Activated T-helper 9 cell treated with anti-CD3 and anti-CD28 coated beads, Interleukin-2, amount 50 U/mL, for 16 hours (primary cell): ENCODE measurements at places on chromosomes 1 and 21.

GRCh38 chr1:29455781-29456180 lies 219.5 kb downstream of the PTPRU start:
- no peak for DNase-seq

- DNase-seq, result no peak
These were observed 2.4 kb downstream of the MCL1 start for GRCh38 chr1:150576794-150577556.

DNA sequence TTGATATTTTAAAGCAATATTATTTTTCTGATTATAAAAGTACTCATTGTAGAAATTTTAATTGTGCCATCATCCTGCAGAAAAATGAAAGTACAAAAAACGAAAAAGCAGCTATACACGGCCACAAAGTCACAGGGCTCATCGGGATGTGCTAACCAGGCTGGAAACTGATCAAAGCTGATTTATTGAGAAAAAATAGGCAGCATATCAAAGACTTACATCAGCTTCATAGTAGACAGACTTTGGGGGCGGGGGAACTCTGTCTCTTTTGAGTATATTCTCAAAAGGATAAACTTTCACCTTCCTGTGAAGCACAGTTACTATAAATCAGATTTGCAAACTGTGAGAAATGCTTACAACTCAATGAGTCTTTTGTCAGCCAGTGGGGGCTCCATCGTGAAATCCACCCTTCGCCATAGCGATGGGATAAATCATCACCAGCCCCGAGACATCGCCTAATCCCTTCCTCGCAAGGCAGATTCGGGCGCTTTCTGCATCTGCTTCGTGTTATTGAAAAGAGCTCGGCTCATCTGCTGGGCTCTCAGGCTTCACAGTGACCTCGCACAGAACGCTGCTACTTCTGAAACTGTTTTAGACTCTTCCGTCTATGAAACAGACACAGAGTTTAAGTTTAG lies 69.2 kb upstream of the ERG start:
- no peak for DNase-seq

GRCh38 chr1:211037095-211037494 lies 96.9 kb downstream of the KCNH1 start:
- no peak for DNase-seq

- DNase-seq, result no peak
These were observed 89.7 kb downstream of the PBX1 start for GRCh38 chr1:164648636-164649035.

DNA sequence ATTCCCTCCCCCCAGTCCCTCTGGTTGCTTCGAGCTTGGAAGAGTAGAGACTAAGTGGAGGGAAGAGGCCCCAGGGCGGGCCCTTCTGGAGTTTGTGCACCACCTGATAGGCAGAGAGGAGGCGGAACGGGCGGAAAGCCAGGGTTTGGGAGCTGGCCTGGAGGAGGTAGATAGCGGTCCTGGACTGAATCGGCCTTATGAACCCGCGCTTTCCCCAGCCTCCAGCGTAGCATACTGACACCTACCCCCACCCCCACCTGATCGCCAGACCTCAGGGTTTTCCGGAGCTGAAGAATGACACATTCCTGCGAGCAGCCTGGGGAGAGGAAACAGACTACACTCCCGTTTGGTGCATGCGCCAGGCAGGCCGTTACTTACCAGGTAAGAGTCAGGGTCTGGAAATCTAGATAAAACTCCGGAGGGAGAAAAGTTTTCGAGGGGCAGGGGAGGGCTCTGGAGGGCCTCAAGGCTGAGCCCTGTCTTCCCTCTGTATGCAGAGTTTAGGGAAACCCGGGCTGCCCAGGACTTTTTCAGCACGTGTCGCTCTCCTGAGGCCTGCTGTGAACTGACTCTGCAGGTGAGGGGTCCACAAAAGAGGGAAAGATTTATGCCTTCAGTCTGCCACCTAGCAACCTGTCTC lies 705 bp downstream of the UROD start:
- DNase-seq, result no peak

GRCh38 chr1:195105281-195105680 lies 1503.0 kb downstream of the KCNT2 start:
- no peak for DNase-seq

DNA sequence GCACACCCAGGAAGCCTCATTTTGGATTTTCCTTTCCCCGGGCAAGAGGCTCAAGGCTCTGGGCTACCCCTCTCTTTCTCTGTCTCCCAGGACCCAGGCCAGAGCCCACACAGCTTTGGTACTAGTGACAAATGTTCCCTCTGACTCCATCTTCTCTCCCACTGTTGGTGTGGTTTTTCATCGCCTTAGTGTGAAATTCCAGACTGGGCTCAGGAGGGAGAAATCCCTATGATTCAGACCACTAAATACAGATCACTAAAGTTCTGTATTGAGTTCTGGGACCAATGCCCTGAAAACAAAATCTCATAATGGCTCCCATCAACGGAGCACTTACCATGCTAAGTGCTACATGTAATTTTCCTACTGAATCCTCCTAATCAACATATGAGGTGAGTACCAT lies 26.1 kb downstream of the IQGAP3 start:
- DNase-seq, result no peak

DNA sequence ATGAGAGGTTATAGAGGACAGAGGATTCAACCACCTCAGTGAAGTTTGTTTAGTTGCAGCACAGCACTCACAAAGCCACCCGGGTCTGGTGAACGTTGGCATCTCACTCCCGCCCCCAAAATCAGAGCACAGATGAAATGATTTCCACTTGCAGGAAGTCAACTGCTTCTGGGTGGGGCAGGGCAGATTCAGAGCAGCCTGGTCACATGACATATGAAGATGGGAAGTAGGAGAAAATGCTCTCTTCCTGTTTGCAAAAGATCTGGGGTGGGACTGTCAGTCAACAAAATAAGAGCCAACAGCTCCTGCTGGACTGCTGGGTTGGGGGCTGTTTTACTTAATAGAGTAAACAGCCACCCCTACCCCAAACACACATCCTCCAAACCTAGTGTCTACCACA lies 43.2 kb downstream of the LRRC71 start:
- no peak for DNase-seq
